ENCODE measurements at places on chromosomes 16 and 17.

DNA sequence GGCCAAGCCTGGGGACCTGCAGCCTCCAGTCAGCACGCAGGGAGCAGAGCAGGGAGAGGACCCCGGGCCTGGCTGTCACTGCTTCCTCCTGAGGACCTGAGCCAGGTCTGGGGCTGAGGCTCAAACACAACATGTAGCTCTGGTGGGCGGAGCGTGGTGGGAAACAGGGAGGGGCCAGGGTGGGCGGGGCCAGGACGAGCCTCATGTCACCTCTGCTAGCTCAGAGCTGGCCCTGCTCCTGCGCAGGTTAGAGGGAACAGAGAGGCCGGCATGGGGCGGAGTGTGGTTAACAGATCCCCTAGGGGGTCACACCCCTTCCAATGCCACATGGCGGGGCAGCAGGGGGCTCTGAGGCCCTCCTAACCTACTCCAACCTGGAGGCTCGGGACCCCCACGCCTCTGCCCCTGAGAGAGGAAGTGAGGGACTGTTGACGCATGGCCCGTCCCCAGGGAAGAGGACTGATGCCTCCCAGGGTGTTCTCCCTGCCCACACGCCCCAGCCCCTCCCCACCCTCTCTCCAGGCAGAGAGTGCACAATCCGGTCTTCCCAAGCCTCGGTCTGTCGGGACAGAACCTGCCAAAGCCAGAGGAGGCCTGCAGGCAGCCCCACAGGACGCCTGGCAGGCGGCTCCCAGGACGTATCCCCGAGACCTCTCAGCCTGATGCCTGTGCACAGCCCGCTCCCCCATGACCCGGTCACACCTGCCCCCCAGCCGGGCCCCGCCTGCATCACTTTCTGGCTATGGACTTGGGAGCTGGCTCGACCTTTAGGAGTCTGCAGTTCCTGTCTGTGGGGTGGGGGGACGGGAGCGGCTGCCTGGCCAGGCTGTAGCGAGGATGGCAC lies 15.2 kb downstream of the PIEZO1 start:
- DNase-seq = no peak

- DNase-seq = peak; percentile 5
These were observed at the start of gene SLC13A5 for GRCh38 chr17:6713130-6713917. SLC13A5 (minus strand) TSS chr17:6713369; CDS start chr17:6713333, 36 bp downstream.

DNA sequence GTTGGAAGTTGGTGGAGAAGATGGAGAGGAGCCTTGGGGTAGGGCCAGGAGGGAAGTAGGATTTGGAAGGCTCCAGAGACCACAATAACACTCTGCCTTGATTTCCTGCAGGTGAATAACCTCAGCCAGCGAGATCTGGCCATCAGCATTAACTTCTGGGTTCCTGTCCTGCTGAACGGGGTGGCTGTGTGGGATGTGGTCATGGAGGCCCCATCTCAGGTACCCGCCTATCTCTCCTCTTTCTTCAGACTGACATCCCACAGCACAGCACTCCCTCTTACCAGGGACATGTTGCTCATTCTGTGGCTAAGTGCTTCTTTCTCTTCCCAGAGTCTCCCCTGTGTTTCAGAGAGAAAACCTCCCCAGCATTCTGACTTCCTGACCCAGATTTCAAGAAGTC lies 4.9 kb downstream of the COX6A2 start:
- no peak for DNase-seq

DNA sequence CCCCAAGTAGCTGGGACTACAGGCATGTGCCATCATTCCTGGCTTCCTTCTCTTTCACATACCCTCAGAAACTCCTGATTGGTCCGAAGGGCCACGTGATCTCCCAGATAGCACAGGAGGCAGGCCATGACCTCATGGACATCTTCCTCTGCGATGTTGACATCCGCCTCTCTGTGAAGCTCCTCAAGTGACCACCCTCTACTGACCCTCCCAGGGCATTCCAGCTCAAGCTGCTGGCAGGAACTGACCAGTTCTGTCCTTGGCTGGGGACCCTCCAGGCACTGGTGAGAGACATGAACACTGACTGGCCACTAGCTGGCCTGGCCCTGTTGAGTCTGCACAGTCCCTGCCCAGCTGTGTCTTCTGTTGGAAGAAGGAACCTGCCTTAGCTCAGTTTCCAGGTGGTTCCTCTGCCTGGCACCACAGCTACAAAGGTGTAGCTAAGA lies 5.6 kb downstream of the ERAL1 start:
- no peak for DNase-seq

GRCh38 chr17:15245054-15245453 lies 20.1 kb downstream of the PMP22 start:
- no peak for DNase-seq

DNA sequence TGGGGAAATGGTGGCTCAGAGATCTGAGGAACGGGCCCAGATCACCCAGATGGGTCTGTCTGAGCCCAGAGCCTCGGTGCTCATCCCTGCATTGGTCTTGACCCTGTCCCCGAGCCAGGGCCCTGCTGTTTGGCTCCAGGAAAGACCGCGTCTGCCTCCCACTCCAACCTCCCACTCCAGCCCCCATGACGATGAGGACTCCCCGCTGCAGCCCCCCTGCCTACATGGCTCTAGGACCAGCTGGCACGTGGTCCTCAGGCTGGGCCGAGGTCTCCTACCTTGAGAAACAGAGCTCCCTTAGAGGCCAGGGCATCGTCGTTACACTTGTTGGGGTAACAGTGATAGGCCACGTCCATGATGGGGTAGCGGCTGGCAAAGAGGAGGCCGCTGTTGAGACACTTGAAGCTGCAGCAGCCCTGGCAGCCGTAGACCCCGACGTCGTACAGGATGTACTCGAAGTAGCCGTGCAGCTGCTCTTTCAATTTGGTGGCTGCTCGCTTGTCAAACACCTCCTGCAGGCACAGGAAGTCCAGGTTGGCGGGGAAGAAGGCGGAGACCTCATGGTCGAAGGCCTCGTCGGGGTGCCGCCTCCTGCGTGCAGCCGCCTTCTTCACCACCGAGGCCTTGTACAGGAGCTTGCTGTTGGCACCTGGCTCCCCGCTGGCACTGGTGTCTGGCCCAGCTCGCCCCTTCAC lies 59.9 kb downstream of the PRMT7 start:
- DNase-seq = no peak

GRCh38 chr16:84611041-84611440 lies 6.8 kb downstream of the COTL1 start:
- DNase-seq = no peak

GRCh38 chr17:45863857-45864654 lies 19.4 kb downstream of the SPPL2C start:
- DNase-seq = no peak

DNA sequence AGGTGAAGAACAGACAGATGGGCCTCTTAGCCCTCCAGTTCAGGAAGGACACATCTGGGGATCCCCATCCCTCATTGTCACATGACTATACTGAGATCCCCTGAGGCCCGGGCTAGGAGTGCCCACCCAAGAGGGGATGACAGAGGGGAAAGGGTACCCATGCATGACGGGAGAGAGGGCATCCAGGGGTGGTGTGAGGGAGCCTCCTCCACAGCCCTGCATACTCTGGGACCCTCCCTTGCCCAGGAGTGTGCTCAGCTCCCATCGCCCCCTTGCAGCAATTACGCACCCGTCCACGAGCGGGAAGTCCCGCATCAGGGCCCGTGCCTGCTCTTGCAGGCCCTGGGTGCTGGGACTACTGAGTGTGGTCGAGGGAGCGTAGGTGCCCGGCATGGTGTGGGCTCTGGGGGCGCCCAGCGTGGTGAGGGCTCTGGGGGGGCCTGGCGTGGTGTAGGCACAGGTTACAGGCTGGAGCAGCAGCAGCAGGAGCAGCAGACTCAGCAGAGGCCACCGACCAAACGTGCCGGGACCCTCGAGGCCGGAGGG lies 6.5 kb downstream of the DPEP2 start:
- DNase-seq = no peak

GRCh38 chr16:16857603-16858283 lies 478.8 kb downstream of the NPIPA7 start:
- no peak for DNase-seq

DNA sequence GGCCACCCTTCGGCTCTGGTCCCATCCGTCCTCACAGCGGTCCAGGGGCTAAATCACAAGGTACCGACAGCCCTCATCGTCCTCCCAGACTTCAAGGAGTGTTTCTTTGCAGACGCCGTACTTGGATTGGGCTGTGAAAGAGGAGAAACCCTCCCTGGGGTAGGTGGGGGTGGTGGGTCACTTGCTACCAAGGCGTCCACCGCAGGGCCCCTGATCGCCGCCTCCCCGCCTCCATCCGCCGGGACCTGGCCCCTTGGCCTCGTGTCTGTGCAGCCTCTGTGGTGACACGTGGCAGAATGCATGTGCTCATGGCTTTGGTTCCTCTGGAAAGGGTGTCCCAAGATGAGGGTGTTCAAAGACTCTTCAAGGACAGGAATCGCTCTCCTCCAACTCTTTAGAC lies 151.4 kb downstream of the BANP start:
- no peak for DNase-seq
